ENCODE measurements at places on chromosomes 7 and 10. TPM values are rescaled to one million over a fixed set of nuclear protein-coding genes. Genes with fewer than 3 reads are reported as not detected.
A peak's percentile ranks its signal among the peaks of the same experiment; 100 is the strongest.

The TMEM236 gene
- total RNA-seq: 1.2 TPM

DNA sequence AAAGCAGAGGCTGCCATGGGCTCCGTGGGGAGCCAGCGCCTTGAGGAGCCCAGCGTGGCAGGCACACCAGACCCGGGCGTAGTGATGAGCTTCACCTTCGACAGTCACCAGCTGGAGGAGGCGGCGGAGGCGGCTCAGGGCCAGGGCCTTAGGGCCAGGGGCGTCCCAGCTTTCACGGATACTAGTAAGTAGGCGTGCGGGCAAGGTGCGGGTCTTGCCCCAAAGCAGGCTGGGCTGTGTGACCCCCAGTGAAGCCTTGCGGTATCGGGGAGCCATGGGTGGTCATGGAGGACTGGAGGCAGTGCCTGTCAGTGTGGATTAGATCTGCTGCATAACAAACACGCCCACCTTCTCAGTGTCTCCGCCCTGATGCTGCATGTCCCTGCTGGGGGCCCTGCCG lies 5.1 kb downstream of the SLC29A4 start:
- no peak for DNase-seq

- peak; percentile 39 for DNase-seq
Measured at GRCh38 chr7:154953006-154953684, 49.8 kb downstream of the PAXIP1 start.

DNA sequence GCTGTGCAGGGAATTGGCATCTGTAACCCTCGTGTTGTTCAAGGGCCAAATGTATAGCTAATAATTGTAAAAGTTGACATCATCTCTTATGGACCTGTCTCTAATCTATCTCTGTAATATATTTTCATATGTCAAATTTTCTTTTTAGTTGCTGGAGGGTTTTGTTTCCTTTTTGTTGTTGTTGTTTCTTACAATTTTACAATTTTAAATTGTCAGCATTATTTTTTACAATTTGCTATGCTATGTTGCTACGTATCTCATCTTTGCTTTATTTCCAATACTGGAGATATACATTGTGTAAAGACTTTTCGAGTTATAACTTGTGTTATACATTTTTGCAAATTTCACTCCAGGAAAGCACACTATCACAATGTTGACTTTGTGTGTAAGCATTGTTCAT lies 290.2 kb upstream of the SP4 start:
- DNase-seq: no peak

DNA sequence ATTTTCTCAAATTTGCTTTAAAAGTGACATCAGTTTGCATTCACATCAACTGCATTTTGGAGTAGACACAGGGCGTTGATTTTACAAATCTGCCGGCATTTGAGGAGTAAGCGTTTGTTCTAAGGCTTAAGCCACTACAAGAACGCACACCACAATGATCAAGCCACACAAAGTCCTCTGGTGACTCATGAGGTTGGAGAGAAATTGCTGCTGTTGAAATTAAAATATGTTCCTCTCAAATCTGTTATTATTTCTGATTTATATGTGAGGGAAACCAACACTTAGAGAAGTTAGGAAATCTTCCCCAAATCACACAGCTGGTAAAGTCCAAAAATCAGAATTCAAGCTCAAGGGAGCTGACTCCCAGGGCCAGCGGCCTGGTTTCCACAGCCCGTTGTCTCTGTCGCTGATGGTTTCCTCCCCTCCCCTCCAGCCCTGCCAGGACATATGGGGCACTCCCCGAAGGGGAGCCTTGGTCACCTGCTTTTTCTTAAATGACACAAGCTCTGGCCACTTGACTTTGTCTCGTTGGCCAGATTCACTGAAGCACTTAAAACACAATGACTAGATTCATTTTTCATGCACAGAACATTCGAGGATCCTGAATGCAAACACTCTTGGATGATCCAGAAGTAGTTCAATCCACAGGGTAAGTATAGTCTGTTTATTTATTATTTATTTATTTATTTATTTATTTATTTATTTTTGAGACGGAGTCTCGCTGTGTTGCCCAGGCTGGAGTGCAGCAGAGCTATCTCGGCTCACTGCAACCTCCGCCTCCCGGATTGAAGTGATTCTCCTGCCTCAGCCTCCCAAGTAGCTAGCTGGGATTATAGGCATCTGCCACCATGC lies 29.2 kb upstream of the KLF6 start:
- no peak for DNase-seq

GRCh38 chr7:150912427-150912826 lies 60.1 kb downstream of the AOC1 start:
- no peak for DNase-seq

Measured in uterus (tissue), 4 donors.